Stimulated activated CD8-positive, alpha-beta memory T cell treated with anti-CD3 and anti-CD28 coated beads, Interleukin-12 subunit alpha, Interleukin-12 subunit beta, amount 100 ng/mL, for 1 hour (primary cell): ENCODE measurements at places on chromosomes 5 and 9.

DNA sequence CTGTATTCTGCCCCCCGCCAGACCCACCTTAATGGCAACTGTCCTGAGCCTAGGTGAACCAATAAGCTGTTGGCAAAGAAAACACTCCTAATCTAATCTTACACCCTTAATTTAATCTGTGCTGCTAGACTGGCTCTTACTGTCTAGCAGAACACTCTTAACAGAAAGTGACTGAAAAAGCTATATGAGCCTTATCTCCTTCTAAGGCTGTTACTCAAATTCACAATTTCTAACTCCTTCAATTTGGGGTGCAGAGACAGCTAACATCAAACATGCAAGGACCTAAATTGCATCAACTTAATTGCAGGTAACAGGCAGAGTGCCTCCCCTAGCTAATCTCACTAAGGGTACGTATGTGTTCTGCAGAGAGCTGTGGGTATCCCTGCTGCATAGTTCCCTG is 49.5 kb upstream of the MAP1B start:
- no peak for DNase-seq

- DNase-seq = no peak
Measured at GRCh38 chr9:134915046-134915985, 2.4 kb downstream of the FCN1 start.

- DNase-seq = no peak
Measured at GRCh38 chr5:36887532-36887931, 11.0 kb downstream of the NIPBL start.

DNA sequence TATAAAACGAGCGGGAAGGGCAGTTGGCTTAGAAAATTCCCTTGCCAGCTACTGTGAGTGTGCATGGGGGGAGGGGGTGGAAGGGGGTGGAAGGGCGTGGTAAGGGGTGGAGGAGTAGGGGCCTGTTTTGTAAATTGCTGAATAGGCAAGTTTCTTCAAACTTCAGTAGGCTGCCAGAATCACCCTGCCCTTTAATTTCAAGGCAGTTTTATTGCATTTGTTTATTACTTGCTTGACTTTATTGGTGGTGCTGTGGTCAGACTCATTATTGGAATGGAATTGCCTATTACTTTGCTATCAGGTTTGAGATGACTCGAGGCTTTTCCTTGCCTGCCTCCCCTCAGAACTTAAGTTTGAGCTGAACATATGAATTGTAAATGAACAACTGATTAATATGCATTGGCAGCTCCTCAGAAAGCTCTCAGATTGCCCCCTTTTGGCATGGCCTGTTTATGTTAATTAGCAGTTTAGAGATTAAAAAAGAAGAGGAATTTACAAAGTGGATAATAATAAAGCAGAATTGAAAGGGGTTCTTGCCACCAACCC is 76.0 kb downstream of the SEMA6A start:
- DNase-seq = no peak

DNA sequence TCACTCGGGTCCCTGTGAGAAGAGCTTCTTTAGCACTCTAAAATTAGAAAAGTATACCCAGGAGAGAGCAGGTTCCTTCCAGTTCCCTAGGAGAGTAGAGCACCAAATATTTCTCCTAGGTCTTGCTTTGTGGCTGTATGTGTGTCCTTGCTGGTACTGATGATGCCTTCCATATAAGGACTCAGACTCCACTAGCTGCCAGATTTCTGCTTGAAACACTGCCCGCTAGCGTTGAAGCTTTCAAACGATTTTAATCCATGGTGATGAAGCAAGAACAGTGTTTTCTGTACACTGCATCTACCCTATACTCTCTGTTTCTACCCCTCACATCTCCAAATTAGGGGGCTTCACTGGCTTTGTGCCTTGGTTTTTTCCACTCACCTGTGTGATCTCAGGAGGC is 2.4 kb upstream of the SMC2 start:
- DNase-seq = no peak

DNA sequence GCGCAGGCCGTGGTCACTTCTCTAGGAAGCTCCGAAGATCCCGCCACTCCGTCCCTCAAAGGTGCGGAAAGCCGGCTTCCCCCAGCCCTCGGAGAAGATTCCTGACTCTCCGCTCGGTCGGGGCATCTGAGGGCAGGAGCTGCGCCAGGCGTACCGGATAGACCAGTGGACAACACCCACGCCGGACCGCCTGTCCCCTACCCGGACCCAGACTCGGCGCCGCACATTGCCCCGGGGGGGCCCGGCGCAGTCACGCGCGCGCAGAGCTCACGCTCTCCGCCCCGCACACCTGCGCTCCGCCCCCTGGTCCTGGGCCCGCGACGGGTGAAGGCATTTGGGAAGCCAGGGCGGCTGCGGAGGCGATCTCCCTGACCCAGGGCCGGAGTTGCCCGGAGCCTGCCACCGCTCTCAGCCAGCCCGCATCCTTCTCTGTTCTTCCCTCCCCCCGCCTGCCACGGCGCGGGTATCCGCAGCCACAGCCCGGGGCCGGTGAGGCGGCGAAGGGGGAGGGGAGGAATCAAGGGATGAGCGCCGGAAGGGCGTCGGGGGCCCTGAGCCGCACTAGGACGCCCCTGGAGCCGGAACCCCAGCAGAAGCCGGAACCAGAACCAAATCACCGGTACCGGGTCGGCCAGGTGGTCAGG is 448 bp downstream of the RELL2 start:
- peak; percentile 16 for DNase-seq

DNA sequence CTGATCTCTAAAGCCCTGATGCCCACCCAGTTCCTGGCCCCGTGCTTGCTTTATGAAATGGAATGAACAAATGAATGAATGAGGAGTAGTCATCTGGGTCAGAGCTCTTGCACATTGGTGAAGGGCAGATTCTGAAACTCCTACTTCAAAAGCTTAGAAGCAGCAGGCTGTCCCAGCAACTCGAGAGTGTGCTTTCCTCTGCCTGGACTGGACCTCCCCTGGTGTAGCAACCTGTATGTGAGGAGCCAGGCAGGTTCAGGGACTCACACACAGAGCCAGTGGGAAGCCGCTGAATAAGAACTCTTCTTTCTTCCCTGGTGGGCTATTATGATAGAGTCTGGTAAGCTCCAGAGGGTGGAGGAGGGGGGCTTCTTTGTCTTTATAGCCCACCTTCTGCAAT is 396.4 kb downstream of the CDK5RAP2 start:
- no peak for DNase-seq

DNA sequence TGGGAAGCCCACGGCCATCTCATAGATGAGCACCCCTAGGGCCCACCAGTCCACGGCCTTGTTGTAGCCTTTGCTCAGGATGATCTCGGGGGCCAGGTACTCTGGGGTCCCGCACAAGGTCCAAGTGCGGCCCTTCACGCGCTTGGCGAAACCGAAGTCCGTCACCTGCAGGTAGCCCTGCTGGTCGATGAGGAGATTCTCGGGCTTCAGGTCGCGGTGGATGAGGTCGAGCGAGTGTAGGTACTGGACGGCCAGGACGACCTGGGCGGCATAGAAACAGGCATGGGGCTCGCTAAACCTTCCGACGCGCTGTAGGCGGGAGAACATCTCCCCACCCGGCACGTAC is 558 bp downstream of the PRKACG start:
- no peak for DNase-seq

GRCh38 chr5:66285343-66285922 is 141.3 kb downstream of the SREK1 start:
- DNase-seq = no peak

DNA sequence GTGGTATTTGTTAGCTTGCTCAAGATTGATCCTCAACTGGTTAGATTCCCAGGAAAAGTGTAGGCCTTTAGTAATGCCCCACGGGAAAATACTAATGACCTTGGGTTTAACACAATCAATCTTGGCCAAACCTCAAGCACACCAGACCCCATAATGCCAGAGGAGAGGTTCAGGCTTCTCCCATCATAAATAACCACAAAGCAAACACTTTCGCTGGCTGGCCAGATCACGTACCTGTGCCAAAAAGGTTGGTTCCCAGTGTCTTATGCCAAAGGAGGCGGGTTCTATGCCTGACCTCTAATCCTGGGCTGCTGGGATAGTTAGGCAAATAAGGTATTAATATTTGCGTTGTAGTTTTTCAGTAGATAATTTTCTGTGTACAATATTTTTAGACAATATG is 379.2 kb upstream of the CDH18 start:
- DNase-seq = no peak

DNA sequence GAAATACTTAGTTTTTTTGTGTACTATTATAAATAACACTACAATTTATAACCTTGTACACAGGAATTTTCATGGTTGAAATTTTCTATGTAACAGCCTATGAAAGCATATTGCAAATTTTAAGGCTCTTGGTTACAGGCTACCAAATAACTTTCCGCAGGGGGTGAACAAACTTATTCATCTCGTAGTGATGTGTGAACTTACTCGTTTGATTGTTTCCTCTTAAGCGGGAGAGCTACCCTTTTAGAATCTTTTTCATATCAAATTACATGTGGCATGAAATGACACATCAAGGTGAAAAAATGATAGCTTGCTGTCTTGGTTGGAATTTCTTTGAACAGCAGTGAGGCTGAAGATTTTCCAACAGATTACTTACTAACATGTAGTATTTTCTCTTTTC is 90.8 kb upstream of the GNA14 start:
- no peak for DNase-seq

- no peak for DNase-seq
Measured at GRCh38 chr9:4327504-4328191, 27.8 kb upstream of the GLIS3 start.

GRCh38 chr9:120109242-120109641 is 470.7 kb downstream of the CDK5RAP2 start:
- DNase-seq = no peak

DNA sequence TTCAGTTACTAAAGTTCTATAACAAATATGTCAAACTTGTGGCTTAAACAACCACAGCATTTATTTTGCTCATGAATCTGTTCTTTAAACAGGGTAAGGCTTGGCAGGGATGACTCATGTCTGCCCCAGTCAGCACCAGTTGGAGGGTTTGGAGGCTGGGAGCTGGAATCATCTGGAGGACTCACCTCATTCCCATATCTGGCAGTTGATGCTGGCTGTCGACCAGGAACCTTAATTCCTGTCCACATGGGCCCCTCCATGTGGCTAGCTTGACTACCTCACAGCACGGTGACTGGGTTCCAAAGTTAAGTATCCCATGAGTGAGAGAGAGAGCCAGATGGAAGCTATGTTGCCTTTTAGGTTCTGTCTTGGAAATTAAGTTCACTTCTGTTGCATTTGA is 13.8 kb upstream of the CCL28 start:
- DNase-seq = no peak

DNA sequence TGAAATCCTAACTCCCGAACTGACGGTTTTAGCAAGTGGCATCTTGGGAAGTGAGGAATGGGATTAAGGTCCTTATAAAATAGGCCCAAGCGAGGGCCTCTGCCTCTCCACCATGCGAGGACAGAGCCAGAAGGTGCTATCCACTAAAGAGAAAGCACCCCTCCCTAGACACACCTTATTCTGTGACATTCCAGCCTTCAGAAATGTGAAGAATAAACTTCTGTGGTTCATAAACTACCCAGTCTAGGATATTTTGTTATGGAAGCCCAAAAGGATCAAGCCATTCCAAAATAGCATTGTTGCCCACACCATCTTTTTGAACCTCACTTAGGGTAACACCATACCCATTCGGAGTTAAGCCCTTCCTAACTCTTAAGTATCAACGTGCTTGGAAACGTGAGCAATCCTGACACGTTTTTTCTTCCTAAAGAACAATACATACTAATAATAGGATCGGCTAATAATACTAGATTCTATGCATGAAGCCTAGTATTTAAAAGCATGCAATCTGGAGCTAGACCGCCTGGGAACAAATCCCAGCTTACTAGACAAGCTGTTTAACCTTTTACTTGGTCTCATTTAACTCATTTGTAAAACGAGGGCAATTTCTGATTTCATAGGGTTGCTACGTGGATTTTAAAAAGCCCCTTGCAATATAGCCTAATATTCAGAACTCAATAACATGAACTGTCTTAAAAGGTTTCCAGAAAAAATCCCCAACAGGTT is 1.1 kb upstream of the SMC2 start:
- DNase-seq = no peak

GRCh38 chr9:86413971-86414880 is 60.0 kb upstream of the TUT7 start:
- no peak for DNase-seq

DNA sequence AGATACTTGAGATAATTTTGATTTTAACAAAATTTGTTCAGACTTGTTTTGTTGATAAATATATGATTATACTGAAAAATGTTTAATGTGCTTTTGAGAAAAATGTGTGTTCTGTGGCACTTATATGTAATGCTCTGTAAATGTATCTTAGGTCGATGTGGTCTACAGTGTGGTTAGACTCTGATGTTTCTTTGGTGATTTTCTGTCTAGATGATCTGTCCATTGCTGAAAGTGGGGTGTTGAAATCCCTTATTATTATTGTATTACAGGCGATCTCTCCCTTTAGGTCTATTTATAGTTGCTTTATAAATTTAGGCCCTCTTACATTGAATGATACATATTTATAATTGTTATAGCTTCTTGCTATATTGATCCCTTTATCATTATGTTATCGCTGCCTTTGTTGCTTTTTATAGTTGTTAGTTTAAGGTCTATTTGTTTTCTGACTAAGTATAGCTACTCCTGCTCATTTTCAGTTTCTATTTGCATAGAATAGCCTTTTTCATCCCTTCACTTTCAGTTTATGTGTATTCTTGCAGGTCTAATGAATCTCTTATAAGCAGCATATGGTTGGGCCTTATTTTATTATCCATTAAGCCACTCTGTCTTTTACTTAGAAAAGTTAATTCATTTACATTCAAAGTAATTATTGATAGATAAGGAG is 124.3 kb downstream of the MRPS30 start:
- no peak for DNase-seq

GRCh38 chr9:73219985-73220626 is 68.4 kb downstream of the ANXA1 start:
- no peak for DNase-seq

- no peak for DNase-seq
Measured at GRCh38 chr9:19320495-19320894, 59.5 kb downstream of the RPS6 start.

DNA sequence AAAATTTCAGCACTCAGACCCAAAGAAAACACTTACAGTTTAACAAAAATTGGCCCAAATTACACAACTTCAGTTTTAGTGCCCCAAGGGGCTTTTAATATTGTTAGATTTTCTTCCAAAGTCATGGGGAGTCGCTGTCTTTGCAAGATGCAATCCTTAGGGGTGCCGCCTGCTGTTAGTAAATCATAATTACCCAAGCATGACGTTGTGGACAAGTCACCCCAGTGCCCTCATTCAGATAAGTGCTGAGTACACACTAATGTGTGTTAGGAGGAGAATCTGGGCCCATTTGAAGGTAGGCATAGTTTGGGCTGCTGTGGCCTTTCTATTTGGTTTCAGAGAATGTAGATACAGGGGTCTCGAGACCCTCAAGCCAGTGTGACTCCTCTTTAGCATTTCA is 138.1 kb downstream of the SV2C start:
- no peak for DNase-seq

- DNase-seq = no peak
Measured at GRCh38 chr9:125621170-125621569, 85.8 kb downstream of the MAPKAP1 start.

DNA sequence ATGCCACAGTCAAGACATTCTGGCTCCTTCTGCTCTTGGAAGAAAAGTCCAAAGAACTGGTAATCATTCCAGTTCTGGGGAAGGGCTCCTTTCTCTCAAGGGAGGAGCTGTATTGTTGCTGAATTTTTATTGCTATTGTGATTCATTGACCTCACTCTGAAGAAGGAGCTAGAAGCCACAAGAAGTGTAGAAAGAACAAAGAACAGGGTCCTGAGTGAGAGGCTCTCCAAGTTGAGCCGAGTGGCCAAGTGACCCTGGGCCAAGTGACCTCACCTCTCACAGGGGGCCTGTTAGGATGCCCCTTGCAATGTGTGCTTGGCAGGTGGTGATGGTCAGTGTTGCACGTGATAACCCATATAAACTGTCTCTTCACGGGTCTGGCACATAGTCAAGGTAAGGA is 173.3 kb downstream of the FGF18 start:
- DNase-seq = no peak
